D721Med (cell line): ENCODE measurements at places on chromosomes 1 and 21.

DNA sequence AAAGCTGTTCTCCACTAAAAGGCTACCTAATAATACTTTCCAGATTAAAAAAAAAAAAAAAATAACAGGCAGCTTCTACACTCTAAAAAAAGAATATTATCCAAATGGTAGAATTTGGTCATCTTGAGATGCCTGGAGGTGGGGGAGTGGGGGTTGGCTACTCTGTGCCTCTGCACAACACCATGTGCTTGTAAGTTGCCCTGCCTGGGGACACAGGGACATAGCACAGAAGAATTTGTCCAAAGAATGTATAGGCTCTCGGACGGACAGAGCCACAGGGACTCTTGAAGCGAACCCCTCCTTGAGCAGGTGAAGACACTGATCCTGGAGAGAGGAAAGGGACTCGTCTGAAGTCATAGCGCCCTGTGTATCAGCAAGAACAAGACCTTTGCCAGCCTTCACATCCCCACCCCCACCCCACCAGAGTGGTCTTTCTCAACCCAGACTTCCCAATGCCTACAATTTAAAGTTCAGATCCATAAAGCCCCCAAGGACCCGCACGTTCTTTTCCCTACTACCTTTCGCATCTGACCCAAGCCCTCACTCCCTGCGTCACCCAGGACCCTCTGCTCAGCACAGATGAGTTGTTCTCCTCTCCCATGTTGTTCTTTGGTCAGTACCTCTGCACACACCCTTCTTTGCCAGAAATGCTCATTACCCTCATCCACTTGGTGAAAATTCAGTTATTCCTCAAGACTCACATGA lies 72.6 kb downstream of the LGR6 start:
- no peak for DNase-seq

- DNase-seq, result peak; percentile 79
These were observed 1.1 kb upstream of the PPM1J start for GRCh38 chr1:112716133-112716720.

GRCh38 chr1:184821658-184822057 lies 67.0 kb upstream of the EDEM3 start:
- DNase-seq, result no peak

DNA sequence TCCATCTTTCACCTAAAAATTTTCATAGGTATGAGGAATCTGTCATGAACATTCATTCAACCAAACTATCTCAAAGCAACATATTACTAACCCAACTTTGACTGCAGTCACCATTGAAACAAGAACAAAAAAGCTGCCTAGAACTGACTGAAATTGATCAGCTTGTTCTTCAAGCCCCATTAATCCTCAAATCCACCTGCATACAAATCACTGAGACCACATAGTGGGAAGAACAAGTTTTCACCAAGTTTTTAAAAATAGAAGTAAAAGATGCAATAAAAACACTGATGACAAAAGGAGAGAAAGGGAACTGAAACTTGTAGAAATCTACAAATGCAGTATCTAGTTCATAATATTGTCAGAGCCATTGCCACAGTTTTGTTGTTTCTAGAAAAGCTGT lies 6.1 kb downstream of the SORT1 start:
- no peak for DNase-seq

DNA sequence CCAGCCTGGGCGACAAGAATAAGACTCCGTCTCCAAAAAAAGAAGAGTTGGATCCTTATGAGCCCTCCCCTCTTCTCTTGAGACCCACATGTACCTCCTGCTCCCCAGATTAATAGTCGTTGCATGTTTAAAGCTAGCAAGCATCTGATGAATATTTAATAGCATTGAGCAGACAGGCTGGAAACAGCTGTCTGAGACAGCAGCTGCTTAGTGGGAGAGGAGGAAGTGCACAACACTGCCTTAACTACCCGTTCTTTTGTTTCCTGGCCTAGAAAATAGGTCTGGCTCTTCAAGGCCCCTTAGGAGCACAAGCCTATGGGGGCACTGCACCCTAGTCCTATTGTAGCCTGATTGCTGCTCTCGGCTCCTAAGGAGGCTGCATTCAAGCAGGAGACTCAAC lies 17.3 kb upstream of the TMEM39B start:
- DNase-seq, result no peak

GRCh38 chr1:207302618-207303393 lies 18.7 kb upstream of the CD55 start:
- no peak for DNase-seq

DNA sequence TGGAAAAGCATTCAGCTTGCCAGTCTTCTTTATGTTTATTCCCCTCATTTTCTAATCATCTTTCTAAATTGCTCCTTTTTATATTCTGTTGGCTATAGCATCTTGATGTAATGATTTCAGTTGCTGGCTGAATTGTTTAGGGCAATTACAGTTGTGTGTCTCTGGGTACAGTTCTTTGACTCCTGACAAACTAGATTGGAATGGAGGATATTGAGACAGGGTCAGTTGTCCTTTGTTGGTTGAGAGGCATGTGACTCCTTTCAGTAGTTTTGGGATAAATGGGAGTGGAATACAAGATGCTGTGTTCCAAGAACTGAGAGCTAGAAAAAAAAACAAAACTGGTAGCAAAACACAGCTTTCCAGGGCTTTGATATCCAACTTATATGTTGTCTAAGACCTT lies 1.5 kb downstream of the CENPF start:
- no peak for DNase-seq

GRCh38 chr1:31487143-31487542 lies 74.1 kb downstream of the SERINC2 start:
- no peak for DNase-seq

GRCh38 chr1:11845641-11846335 lies 1.8 kb downstream of the NPPA start:
- DNase-seq, result peak; percentile 45

GRCh38 chr21:34793471-34793870 lies 124.7 kb downstream of the CLIC6 start:
- DNase-seq, result no peak

- peak; percentile 58 for DNase-seq
These were observed 13.7 kb downstream of the PABPC4 start for GRCh38 chr1:39562886-39563285.

DNA sequence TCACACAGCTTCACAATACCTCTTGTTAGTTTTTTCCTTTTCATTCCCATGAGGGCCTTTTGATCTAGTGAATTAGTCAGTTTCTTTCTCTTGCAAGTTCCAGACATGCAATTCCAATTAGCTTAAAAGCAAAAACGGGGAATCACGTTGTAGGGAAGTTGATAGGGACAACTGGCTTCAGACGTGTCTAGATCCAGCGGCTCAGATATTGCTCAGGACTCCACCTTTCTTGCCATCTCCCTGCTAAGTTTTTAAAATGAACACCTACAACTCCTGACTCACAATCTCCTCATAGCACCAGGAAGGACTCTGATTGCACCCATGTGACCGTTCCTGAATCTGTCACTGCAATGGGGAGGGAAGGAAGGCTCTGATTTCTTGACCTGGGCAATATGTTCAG lies 63.8 kb upstream of the ARHGAP29 start:
- DNase-seq, result no peak

DNA sequence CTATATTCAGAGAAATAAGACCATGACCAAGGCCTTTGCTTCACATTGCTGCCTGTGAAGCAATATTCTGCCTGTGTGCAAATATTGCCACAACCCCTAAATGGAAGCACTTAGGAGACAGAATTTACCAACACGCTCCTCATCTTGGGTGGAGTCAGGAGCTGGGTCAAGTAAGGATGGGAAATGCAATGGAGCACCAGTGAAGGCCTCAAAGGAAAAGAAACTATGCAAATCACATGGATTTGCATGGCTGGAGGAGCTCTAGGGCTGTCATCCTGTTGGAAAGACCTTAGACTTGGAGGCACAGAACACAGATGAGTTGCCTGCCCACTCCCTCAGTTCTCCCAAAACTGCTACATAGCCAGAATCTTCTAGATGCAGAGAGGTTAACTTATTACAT lies 435.5 kb downstream of the SIPA1L2 start:
- DNase-seq, result no peak

- DNase-seq, result no peak
These were observed 28.1 kb downstream of the IL23R start for GRCh38 chr1:67194209-67194863.

DNA sequence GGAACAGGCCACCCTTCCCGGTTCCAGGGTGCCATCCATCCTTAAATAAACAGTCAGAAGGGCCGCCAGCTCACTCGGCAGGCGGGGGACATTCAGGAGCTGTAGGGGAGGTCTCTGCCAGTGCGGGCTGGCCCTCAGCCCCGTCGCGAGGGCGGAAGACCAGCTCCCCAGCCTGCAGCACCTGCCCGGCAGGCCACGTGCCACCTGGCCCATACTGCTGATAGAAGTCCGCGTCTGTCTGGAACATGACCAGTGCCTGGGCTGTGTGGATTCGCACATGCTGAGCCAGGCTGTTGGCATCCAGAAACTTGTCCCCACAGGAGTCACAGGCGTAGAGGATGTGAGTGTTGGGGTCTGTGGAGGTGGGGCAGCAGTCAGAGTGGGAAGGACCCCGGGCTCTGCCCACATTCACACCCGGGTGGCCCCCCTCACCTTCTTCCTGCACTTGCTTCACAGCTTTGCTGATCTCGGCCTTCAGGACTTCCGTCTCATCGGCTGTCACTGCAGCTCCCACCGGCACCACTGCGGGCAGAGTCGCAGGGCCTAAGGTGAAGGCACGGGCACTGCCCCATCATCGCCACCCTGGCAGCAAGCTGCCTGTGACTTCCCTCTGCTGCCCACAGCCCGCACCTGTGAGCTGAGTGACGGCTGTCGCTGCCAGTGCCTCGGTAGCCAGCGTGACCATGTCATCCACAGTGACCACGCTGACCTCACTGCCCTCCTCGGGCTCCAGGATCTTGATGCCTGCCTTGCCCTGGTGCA lies 33.8 kb downstream of the ZBTB17 start:
- no peak for DNase-seq

DNA sequence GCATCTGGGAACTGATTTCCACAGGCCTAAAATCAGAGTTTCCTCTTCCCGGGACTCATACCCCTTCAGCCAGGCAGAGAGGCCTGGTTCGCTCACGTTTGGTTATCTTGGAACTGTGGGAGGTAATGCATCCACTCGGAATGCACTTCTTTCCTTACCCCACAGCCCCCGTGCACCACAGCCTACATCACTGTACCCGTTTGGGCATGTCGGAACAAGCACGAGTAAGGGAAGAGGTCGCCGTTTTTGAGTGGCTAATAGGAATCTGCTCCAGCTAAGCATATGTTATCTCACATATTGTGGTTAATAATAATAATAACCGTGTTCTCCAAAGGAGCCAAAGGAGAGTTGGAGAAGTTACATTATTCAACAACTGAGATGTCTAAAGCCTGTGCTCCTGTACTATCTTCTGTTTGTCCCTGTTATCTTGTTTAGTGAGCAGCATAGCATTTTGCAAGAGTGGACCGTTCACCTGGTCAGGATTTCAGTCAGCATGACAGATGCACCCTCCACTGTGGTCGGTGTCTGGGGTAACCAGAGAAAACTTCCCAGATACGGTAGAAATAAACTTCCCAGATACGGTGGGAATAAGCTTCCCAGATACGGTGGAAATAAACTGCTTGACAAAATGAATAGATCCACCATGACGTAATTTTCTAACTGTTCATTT lies 198.6 kb downstream of the SDCCAG8 start:
- no peak for DNase-seq

- no peak for DNase-seq
These were observed 13.4 kb downstream of the RAP1GAP start for GRCh38 chr1:21655748-21656147.

DNA sequence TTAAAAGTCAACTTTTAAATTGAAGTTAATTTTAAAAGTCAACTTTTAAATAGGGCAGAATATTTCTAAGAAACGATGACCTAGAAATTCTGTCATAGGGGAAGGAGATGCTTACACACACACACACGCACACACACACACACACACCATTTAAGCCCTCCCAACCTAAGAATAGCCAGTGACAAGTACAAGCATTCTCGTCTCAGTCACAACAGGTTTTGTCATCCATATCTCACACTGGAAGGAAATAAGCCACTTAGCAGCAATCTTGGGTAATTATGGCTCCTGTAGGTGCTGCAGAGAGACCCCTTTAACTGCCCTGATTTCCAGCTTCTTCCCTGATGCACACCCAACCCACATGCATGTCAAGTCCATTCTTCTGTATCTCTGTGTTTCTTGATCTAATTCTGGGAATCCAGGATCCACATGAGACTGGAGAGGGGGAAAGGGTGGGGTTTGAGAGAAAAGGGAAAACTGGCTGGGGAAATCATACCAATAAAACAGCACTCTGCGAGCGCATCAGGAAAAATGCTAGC lies 338.1 kb downstream of the PAPPA2 start:
- no peak for DNase-seq

DNA sequence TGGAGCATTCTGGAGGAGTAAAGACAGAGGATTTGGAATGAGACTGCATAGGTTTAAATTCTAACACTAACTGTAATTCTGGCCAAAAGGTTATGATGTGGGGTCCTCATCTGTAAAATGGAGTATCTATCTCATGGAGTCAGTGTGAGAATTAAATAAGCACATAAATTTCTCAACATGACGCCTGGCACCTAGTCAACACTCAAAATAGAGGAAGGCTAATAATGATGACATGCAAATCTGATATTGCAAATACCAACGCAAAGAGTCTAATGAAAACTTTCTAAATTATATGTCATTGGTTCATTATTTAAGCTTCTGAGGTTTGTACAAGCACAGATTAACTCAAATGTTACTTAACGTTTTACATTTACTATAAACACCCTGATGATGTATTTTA lies 29.6 kb downstream of the APP start:
- no peak for DNase-seq

- no peak for DNase-seq
These were observed 100.9 kb downstream of the PEX14 start for GRCh38 chr1:10575616-10576015.

- no peak for DNase-seq
These were observed 168.8 kb downstream of the GABPA start for GRCh38 chr21:25903607-25904006.

DNA sequence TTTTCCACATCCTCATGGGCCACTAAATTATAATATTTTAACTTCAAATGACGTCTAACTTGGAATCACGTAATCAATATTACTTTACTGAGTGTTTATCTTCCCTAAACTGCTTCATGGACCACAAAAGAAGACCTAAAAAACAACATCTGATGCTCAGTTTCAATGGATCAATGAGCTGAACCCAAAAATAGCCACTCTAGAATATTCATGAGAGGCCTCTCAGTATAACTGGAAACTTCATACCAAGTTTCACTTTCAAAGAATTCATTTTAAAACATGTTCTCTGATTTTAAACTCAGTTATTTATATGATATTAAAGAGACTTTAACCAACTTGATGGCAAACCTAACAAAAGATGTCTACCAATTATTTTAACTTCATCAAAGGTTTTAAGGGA lies 23.7 kb upstream of the TIAM1 start:
- DNase-seq, result no peak
